Neural crest cell (in vitro differentiated cells): ENCODE measurements at places on chromosomes 3 and 15.

DNA sequence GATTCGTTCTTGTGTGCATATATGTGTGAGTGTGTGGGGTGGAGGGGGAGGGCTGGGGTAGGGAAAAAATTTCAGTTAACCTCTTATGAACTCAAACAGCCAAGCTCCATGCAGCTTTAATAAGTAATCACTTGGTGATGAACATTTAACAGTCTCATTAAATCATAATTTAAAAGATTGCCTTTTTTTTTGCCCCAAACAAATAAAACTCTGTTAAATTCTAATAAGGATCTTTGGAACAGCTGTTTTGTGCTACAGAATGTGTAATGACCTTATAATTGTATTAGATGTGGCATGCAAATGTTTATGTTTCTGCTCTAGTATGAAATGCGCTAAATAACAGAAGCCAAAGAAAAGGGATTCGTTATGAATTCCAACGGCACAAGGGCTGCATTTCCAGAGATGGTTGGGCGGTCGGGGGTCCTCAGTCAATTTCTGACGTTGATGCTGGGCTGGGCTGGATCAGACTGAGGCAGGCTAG, 80.0 kb upstream of the RORA start:
- DNase-seq: no peak

GRCh38 chr15:74422652-74423430, 10.9 kb downstream of the SEMA7A start:
- DNase-seq: no peak

DNA sequence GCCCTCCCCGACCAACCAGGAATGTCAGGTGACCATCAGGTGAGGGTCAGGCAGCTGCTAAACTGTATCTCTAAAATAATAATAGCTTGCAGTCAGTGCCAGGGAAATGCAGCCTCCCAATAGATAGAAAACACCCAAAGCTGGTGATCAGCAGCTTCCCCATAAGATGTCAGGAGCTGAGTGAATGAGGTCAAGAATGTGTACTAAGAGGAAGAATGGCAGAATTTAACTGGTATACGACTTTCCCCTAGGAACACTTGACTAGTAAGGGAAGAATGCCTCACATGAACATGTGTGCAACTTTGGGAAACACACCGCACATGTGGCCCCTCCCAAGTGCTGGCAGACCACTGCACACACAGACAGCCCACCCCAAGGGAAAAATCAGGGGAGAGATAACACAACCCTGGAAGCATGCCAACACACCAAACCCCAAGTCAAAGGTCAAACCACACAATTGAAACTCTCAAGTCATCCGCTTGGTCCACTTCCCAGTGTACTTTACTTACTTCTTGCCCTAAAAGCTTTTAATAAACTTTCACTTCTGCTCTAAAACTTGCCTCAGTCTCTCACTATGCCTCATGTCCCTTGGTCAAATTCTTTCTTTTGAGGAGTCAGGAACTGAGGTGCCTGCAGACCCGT, 806.5 kb downstream of the OTOL1 start:
- no peak for DNase-seq

DNA sequence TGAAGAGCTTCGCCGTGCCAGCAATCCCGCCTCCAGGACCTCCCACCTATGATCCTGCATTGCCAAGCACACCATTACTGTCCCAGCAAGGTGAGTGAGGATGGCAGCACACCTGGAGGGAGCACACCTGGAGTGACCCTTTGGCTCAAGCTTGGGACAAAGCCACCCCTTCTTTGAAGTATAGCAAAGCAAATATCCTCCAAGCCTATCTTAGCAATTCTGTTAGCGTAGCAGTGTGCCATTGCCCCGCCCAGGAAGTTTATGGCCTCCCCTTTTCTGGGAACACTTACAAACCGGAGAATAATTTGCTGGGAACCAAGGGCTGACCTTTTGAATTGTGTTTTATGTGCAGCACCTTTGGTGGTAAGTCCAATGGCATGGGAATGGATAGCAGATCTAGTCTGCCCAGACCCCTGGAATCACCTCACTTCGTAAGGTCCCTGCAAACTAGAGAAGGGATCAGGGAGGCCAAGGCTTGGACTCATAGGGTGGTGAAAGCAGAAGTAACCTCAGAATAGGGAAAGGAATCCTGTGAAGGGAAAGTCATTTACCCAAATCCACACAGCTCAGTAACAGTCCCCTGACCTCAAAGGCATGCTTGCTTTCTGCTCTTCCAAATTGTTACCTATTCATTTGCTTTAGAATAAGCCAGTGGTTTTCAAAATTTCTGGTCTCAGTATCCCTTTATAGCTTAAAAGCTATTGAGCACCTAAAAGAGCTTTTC, 70.1 kb downstream of the HCN4 start:
- no peak for DNase-seq

DNA sequence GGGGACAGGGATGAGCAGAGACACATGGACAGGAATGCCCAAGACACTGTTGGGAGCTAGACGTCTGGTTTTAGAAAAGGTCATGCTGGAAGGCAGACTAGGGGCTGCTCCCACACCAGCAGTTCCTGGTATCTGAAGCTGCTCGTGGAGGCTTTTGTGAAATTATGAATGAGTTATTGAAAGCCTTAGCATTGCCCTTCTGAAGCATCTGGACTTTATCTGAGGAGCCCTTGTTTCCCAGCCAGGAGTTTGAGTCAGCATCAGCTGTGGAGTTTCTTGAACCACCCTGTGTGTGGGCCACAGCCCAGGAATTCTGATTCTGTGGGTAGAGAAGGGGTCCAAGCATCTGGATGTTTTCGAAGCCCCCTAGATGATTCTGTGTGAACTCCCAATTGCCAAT, 258.7 kb downstream of the SLCO3A1 start:
- DNase-seq: no peak

DNA sequence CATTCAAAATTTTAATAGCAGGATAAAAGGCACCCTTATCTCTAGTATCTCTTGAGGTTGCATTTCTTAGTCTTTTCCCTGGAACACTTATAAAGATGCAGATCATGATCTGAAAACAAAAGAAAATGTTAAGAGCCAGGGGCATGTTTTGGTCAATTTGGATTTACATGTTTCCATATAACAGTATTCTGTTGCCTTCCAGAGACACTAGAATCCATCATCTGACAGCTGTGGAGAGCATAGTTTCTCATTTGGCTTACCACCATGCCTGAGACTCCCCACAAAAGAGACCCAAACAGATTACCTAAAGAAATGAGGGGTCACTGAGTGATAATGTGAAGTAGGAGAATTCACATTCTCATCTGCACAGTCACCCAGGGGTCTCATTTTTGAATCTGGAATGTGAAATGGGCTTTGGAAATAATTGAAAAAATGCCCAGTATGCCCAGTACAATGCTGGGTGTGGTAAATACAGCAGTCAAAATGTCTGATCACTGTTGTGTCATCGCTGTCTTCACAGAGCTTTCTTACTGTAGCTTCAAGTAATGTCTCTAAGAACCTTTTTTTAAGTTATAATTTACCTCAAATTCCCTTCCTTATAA, 79.9 kb upstream of the ZBTB20 start:
- DNase-seq: no peak

DNA sequence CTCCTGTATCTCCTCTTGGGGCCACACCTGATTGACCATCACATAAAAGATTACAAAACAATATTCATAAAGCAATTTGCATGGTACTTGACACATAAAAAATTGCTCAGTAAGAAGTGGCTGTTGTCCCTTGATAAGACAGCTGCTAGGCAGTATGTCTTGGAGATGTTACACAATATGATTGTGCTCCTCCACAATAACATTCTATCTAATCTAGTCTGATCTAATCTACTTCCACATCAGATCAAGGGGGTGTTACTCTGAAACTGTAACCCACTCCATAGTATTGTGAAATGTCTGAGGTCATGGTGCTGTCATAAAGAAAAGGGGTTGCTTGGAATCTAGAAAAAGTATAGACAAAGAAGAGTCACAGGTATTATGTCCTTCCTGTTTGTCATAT, 23.4 kb upstream of the AQP9 start:
- no peak for DNase-seq

DNA sequence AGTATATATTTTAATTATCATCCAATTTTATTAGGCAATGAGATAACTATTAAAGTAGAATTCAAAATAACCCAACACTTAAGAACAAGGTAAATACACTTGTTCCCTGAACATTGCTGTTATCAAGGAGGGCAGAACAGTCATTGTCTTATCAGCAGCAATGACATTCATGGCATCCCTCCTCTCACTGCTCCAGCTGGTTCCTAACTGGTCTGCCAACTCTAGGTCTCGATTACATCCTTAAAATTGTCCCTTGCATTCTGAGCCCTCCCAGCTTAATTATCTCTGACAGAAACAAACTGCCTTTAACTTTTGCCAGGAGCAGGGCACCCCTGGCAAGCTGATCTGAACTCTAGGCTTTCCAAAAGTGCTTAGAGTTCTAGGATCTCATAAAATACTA, 14.0 kb upstream of the DYNC1LI1 start:
- no peak for DNase-seq

DNA sequence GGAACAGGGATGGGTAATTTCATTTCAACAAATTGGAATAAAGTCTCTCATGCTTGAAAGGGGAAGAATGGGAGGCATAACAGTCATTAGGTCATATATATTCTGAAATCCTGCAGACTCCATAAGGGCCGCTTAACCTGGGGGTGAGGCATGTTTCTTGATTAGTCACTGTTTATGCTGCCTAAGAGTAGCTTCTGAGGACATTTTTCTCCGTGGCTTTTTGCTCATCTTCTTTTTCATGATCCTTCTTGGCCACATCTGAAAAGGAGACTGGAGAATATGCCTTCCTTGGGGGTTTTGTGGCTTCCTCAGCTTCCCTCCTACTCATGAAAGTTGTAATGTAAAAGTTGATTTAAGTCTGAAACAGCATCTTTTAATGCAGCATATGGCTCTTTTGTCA, 20.0 kb upstream of the CFAP20DC start:
- DNase-seq: no peak

DNA sequence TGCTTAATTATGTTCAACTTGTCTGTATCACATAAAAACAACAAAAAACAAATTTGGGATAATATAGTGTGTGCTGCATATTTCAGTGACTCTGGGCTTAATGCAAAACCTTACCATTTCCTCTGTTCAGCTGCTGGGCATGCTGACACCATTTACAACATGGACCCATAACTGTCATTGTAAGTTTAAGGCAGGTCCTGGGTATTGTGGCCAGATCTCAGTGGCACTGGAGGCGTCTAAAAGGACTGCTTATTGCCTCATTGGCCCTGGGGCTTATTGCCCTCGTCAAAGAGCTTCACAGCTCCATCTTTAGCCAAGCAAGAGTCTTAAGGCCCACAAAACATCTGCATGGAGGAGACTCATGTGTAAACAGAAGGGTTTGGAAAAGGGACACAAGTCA, 390.2 kb downstream of the NR2F2 start:
- DNase-seq: no peak

- DNase-seq: no peak
Measured at GRCh38 chr15:35535365-35535916, 10.5 kb downstream of the DPH6 start.

DNA sequence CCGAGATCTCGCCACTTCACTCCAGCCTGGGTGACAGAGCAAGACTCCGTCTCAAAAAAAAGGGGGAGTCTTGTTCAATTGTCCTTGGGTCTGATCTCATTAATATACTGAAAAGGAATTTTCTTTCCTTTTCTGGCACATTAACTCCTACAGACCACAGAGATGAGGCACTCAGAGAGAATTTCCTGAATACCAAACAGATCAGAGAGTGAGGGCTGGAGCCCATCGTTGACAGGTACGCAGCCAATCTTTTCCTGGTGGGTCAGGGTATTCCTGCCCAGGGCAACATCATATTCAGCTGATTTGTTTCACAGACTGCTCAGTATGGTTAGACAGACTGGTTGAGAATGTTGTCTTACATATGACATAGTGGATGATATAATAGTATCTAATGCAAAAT, 82.8 kb upstream of the TNFSF10 start:
- no peak for DNase-seq

DNA sequence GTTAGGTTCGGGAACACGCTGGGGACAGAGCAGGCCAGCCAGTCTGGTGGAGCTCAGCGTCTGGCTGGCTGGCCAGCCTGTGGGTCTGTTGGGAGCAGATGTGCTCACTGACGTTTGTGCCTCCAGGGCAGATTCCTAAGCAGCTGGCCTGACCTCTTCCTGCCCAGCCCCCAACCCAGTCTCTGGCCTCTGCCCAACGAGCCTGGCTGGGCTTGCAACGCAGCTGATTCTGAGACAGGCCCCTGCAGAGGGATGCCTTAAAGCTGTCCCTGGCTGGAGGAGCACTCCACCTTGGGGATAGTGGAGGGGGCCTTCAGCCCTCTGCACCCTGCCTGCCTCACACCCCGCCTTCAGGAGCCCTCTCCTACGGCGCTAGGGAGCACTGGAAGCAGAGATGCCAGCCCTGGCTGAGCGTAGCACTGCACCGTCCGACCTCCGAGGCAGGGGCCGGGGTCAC, 46.0 kb downstream of the KLF13 start:
- DNase-seq: peak; percentile 47

DNA sequence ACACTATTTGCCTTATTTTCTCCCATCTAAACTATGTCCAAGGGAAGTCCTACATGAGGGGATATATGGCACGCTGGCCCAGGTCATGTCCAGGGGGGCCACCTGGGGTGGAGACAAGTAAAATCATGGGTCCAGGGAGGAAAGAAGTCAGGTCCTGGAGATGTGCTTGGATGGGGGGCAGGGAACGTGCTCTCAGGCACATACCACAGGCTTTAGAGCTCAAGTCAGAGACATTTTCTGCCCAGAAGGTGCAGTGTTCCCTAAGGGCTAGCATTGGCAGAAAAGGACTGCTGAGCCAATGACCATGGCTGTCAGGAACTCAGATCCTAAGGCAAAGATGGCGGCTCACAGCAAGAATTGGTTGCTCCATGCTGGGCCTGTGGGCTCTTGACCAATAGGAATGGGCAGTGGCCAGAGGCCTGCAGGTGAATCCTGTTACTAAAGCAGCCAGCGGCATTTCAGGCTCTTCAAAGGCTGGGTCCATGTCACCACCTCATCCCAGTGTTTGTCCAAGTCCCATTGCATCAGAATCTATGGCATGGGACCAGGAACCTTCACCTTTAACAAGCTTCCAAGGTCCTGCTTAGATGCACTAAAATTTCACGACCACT, 175.0 kb downstream of the RPLP1 start:
- DNase-seq: no peak

- no peak for DNase-seq
Measured at GRCh38 chr3:37901721-37902120, 40.0 kb downstream of the CTDSPL start.
